Activated CD4-positive, alpha-beta T cell treated with anti-CD3 and anti-CD28 coated beads, Interleukin-2, amount 50 U/mL, for 24 hours (primary cell): ENCODE measurements at places on chromosomes 11 and 22.

- no peak for DNase-seq
These were observed 24.3 kb upstream of the TENM4 start for GRCh38 chr11:79465160-79465559.

DNA sequence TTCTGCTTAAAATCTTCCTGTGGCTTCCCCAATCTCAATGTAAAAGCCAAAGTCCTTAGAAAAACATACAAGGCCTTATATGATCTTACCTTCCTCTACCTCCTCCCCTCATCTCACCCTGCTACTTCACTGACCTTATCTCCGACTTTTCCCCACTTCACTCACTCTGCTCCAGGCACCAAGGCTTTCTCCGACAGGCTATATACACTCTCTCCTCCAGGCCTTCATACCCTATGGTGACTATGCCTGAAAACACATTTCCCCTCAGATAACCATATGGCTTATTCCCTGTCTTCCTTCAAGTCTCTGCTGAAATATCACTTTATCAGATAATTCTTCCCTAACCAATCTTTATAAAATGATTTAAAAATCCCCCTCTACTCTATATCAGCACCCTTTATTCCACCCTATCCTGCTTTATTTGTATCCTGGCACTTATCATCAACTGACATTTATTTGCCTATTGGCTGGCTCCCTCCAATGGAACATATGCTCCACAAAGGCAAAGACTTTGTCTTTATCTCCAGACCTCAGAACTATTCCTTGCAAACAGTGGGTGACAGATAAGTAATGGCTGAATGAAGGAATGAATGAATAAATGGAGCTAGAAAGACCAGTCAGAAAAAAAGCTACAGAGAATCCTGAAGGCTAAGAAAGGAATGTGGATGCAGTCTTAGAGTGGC is 52.7 kb downstream of the PAK1 start:
- no peak for DNase-seq

- DNase-seq, result no peak
These were observed 36.6 kb downstream of the RPL27A start for GRCh38 chr11:8719211-8719649.

DNA sequence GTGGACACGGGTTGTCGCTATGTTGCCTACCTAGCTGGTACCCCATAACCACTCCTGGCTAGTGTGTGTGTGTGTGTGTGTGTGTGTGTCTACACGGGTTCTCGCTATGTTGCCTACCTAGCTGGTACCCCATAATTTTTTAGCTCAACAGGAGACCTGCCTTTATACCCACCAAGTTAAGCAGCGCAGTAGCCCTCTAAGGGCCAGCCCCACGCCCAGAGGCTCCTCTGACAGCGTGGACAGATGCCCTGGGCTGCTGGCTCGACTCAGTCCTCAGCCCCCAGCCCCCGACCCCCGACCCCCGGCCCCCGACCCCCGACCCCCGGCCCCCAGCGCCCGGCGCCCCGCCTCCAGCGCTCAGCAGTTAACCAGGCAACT is 351 bp upstream of the AKIP1 start:
- DNase-seq, result no peak

GRCh38 chr11:119652907-119653659 is 75.9 kb downstream of the NECTIN1 start:
- DNase-seq, result no peak

DNA sequence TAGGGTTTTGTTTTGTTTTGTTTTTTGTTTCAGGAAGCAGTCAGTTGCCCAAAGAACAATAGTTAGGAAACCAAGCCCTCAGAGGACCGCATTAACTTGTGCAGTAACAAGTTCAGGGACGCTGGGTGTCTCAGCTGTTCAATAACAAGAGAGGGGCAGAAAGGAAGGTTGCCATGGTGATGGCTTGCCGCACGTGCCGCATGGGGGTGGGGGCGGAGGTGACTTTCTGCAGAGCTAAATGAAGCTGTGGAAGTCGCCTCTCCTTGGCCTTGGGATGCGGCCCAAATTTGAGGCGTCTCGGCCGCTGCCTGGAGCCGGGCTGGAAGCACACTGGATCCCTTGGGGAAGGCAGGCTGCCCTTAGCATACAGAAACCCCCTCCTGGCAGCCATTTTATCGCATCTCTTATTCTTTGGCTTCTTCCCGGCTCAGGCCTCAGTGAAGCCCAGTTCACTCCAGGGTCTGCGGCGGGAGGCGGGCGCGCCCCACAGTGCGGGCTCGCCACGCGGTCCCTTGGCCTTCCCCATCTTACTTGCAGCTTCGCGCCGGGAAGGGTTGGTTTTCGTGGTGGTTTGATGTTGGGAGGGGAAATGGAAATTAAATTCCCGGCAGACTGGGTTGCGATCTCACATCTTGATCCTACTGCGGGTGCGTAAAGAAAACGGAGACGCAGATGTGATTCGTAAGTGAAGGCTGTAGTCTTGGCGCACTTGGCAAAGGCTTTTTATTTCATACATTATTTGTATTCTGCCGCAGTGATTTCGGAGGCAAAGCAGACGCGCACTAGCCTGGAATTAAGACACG is 94.3 kb downstream of the SLC17A6 start:
- no peak for DNase-seq

GRCh38 chr11:60875366-60876167 is 8.2 kb downstream of the ZP1 start:
- DNase-seq, result no peak

DNA sequence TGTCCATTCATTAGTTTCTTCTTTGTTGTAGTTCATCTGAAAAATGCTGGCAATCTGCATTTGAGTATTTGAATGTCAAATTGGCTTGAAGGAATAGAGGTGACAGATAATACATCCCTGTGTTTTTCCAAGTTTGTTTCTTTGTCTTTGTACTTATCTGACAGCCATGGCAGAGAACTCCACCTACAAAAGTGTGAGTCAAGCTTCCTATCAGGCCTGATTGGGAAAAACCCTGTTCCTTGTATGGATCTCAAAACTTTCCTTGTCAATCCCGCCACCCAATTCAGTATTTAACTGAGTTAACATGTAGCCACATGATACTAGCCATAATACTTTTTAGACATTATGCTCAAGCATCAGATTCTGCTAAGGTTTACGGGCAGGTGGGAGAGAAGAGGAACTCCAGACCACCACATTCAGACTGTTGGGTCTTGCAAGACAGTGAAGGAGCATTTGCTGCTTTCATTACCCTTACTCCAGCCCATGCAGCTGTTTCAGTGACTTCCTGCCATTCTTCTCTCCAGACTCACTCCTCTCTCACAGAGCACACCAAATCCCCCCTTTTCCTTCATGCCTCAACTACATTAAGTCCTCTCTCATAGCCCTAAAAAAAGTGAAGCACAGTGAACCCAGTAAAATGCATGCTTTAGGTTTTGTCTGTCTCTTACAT is 65.9 kb downstream of the BLID start:
- no peak for DNase-seq

- DNase-seq, result no peak
These were observed 264.7 kb upstream of the CCDC179 start for GRCh38 chr11:23124996-23125395.

GRCh38 chr11:131326829-131327228 is 43.6 kb upstream of the NTM start:
- DNase-seq, result no peak

DNA sequence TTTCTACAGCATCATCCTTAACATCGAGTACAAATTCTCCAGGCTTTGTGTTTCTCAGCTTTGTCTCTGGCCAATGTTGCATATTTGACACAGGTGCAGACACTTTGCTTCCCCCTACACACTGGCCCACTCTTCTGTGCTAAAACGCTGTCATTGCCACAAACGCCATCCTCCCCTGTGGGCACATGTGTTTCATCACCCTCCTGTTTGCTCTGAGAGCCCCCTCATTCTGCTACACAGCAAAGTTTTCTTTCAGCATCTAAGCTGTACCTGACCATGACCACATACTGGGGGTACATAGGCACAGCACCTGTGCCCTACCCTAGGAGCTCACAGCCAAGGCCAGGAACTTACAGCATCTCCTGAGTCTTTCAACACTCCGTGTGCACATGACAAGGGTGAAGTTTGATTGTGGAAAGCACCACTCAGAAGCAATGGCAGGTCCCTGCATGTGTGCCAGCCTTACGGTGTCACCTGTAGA is 7.9 kb upstream of the IGLL5 start:
- DNase-seq, result no peak

- DNase-seq, result no peak
These were observed 36.2 kb upstream of the PAK1 start for GRCh38 chr11:77510095-77510494.

- no peak for DNase-seq
These were observed 5.9 kb upstream of the PHF21A start for GRCh38 chr11:46127150-46127638.

GRCh38 chr11:71240865-71241691 is 11.3 kb downstream of the SHANK2 start:
- no peak for DNase-seq

- DNase-seq, result no peak
These were observed 56.2 kb upstream of the ARHGAP42 start for GRCh38 chr11:100630898-100631297.

DNA sequence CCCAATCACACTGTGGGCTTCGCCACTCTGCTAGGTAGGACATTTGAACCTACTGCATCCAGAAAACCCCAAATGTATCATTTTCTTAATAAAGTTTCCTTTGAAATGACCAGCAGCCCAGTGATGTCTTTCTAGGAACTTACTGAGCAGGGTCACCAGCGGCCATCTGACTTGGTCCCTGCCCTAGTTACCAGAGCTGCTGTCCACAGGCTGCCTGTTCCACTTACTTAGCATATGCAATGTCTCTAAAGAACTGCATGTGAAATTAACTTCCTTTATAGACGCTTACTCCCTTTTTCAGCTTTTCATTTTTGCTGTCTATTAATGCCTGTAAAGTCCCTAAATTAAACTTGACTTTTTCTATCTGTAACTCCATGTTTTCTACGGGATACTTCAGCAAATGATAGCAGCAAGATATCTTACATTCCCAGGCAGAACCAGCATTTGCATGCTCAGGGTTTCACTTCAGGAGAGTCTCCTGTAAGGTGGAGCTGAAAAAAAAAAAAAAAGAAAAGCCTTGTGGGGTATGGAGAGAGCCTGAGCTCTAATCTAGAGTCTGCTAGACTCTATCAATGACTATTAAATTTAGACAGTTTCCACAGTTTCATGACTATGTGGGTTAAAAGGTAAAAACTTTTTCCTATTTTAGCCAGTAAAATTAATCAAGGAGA is 125.0 kb downstream of the FAT3 start:
- DNase-seq, result no peak

GRCh38 chr11:70423523-70424505 is 25.5 kb downstream of the CTTN start:
- DNase-seq, result no peak

DNA sequence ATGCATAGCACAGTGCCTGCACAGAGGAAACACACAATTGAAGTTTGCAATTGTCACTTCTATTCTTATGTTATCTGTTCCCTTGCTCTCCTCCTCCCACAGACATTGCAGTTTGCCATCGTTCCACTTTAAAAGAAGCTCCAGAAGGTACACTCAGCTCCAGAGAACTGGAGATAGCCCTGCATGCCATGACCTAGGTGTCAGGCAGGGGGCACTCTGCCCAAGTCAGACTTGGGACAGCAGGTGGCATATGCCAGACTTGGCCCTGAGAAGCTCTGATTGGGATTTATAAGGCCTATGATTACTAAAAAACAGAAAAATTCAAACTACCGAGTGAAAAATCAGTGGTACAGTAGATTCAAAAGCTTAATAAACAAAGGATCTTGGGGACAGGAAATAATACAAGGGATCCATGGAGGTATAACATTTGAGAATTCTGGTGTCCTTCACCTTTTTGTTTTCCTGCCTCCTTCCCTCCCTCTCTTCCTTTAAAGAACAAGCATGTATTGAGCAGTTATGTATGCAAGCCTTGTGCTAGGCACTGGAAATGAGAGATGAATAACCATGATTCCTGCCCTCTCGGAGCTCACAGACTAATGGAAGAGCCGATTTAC is 40.0 kb downstream of the TENM4 start:
- no peak for DNase-seq

- DNase-seq, result no peak
These were observed 552 bp downstream of the CNIH2 start for GRCh38 chr11:66278363-66279091.

- no peak for DNase-seq
These were observed 203.9 kb upstream of the BLID start for GRCh38 chr11:122319691-122320620.

GRCh38 chr11:110921742-110922521 is 209.7 kb upstream of the ARHGAP20 start:
- DNase-seq, result no peak

DNA sequence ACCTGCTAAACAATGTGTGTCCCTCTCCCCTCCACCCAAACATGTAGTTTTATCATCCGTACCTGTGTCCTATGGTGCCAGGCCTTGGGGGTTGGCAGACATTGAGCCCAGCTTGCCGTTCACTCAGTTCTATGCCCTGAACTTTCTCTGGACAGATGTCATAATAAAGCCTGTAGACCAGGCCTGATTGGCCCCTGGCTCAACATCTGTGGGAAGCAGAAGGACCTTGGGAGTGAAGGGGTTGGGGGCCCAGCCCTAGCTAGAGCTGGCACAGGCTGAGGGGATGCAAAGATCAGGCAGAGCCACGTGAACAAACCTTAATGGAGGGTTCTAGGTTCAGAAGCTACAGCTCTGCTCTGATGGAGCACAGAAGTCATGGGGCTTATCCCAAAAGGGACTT is 600.6 kb downstream of the BUD13 start:
- DNase-seq, result no peak

DNA sequence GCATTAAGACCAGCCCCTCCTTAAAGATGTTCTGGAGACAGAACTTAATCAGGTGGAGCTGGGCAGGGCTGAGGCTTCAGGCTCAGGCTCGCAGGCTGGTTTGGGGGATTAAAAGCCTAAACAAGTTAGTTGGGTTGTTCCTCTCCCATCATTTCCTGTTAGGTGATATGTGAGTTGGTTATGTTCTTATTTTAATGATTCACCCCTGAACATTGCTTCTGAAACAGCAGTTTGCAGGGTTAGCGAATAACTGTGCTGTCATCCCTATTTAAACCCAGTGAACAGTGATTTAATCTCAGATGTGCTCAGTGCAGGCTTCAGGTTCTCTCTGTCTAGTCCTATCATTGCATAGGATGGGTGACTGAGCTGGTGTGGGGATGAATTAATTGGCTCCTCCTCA is 47.4 kb upstream of the BIRC3 start:
- DNase-seq, result no peak

DNA sequence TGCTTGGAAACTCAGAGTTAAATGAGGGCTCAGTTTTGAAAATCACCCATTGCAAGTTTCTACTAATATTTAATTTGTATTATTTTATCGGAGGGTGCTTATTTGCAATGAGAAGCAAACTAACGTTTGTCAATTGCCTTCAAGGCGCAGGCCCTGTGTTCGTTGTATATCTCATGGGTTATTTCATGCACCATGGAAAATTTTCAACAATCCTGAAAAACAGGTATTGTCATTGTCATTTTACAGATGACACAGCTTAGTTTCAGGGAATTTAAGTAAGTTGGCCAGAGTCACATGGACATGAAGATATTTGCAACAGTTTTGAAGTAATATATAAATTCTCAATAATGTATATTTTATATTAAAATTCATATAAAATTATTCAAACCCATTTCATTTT is 157.7 kb upstream of the MTMR2 start:
- no peak for DNase-seq
